ENCODE measurements at places on chromosomes 12 and 14. TPM values are rescaled to one million over a fixed set of nuclear protein-coding genes. Genes with fewer than 3 reads are reported as not detected.

GRCh38 chr12:20199780-20200179 lies 168.6 kb upstream of the PDE3A start:
- DNase-seq = no peak

- DNase-seq = peak; percentile 41
Observed at GRCh38 chr14:88210426-88210825, 112.6 kb downstream of the KCNK10 start.

GRCh38 chr12:110690127-110690430 lies 1.2 kb upstream of the HVCN1 start:
- no peak for DNase-seq

- DNase-seq = no peak
Observed at GRCh38 chr12:77031745-77032144, 33.6 kb downstream of the E2F7 start.

GRCh38 chr14:68040633-68041369 lies 221.2 kb downstream of the RAD51B start:
- DNase-seq = no peak

GRCh38 chr12:66808606-66809005 lies 129.7 kb upstream of the GRIP1 start:
- no peak for DNase-seq

DNA sequence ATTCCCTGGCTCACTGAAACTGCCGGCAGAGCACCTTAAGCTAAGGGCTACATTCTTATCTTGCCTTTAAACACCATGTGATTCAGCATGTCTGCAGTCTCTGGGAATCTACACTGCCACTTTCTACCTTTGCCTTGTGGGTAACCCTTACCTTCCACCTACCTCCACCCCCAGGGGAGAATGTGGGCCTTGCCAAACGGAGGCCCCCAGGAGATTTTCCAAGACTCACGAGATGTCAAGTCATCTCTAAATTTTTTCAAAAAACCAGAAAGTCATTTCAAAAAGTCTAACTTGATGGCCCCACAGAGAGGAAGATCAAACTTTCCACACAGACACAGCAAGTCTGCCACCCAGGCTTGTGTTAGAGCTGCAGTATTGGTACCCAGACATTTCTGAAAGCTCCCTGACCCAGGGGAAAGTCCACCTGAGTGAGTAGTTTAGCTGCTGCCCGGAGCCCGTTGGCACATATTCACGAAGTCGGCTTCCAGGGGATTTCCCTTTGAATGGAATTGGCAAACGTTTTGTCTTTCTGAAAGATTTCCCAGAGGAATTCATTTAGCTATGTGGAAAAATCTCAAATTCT lies 4.7 kb upstream of the PSMA6 start:
- no peak for DNase-seq

DNA sequence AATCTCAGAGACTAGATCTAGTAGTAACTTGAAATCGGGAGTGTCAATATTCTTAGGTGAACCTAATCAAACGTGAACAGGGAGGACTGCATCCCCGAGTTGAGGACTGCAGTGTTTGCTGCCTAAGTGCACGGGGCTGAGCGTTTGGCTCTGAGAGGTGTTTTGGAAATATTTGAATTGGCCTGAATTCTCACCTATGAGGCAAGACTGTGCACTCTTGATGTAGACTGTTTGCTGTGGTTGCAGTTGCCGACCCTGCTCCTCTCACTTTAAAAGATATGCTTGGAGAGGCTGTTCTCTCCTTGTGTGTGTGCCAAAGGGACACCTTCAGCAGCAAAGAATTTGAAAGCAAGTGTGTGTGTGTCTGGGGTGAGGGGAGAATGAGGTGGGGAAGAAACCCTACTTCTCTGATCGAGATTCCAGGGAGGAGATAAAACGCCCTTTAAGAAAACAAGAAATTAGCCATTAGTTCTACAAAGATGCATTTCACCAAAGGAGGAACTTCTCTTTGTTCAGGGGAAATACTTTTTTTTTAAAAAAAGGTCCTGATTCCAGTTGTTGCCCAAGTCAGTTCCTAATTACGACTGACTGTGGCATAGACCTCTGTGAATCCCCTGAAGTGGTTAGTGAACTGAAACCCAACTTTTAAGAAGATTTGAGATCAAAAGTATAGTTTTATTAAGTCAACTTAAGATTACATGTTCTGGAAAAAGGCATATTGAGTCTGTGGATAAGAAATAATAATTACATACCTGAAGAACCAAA lies 106.6 kb downstream of the DYRK2 start:
- peak; percentile 48 for DNase-seq

GRCh38 chr12:84969226-84969625 lies 56.6 kb upstream of the SLC6A15 start:
- DNase-seq = no peak

DNA sequence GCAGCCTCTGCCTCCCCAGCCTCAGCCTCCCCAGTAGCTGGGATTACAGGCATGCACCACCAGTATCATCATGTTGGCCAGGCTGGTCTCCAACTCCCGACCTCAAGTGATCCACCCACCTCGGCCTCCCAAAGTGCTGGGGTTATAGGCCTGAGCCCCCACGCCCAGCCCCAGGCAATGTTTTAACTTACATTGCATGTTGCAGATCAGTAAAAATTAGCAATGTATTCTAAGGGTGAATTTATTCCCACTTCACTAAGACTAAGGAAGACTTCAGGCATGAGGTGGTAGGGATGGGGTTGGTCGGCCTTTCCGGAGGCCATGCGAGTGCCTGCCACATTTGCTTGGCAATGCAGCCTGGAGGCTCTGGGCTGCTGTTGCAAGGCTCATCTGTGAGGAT lies 66.8 kb upstream of the JDP2 start:
- no peak for DNase-seq

- peak; percentile 32 for DNase-seq
Observed at GRCh38 chr14:68966872-68967301, 12.2 kb downstream of the ACTN1 start.

DNA sequence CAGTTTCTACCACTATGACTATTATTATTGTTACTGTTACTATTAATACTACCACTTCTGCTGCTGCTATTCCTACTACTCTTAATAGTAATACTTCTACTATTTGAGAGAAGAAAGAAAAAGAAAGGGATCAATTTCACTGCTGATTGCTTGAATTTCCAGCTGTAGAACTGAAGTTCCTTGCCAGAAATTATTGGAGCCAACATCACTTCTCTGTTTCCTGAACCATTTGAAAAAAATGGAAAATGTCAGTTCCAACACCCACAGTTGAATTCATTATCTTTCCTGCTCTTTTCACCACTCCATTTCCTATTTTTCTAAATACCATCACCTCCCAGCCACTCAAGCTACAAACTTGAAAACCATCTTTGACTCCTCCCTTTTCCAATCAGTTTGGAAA lies 54.1 kb upstream of the PIK3C2G start:
- DNase-seq = no peak

DNA sequence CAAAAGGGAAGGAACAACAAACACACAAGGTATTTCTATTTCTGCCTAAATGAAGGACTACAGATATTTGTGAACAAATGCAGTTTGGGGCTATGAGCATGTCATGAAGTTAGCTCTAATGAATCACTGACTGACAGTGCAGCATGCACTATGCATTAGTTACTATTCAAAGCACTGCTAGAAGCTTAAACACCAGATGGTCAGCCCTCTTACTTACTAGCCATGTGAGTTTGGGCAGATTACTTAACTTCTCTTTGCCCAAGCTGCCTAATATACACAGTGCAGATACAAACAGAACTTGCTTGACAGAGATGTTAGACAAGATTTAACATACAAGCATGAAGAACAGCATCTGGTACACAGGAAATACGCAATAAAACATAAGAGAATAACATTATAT lies 96.0 kb downstream of the ATXN2 start:
- DNase-seq = no peak

Gene KCNK13
- 4.5 TPM for total RNA-seq

Gene CCDC175
- not detected for total RNA-seq

Gene NANOG
- total RNA-seq = not detected
